ENCODE measurements at places on chromosomes 7 and 10. TPM values are rescaled to one million over a fixed set of nuclear protein-coding genes. Genes with fewer than 3 reads are reported as not detected.

Gene TUBB8
- total RNA-seq, result 0.32 TPM

Gene ACTL6B
- not detected for total RNA-seq

Gene ST7
- 5.8 TPM for total RNA-seq

Gene BICC1
- total RNA-seq, result not detected

Gene CFTR
- not detected for total RNA-seq

Gene C7orf33
- not detected for total RNA-seq

Gene MEOX2
- total RNA-seq, result not detected

Gene GNGT1
- not detected for total RNA-seq

Gene CDC14C
- total RNA-seq, result not detected

Gene EPO
- total RNA-seq, result not detected

Gene TMEM273
- 4.0 TPM for total RNA-seq

Gene TRPV6
- 0.09 TPM for total RNA-seq

Gene NODAL
- not detected for total RNA-seq

GRCh38 chr10:77397103-77397502 lies 240.5 kb downstream of the KCNMA1 start:
- DNase-seq, result no peak

DNA sequence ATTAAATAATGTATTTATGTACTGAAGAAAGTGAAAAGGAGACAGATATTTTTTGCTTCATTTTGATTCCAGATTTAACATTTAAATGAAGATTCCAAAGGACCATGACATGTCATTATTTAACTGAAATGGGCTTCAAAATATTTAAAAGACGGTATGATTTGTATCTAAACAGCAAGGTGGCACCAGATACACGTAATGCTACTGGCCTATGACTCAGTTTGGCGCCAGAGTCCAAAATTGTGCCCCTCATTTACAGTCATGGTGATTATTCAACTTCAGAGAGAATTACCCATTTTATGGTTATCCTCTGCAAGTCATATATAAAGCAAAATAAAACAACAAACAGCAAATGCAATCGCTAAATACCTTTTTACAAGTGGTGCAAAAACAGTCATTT lies 94.5 kb downstream of the ETV1 start:
- DNase-seq, result no peak

DNA sequence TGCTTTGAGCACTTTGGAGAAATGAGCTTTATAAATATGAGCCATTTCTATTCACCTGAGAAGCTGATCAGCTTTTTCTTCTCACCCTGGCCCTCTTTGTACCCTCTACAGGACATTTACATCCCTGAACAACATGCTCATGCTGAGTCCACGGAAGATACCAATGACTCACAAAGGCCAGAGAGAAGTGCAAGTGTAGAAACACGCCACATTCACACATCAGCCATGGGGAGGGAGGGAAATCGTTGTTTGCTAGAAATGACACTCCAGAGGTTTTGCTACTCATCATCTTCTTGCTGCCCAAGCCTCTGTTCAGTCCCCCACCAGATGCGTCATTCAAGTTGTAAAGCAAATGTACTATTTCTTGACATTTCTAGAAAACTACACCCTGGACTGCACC lies 2.8 kb upstream of the UCN3 start:
- DNase-seq, result no peak

GRCh38 chr10:114103284-114103683 lies 59.6 kb downstream of the ADRB1 start:
- no peak for DNase-seq

- no peak for DNase-seq
These were observed 254.5 kb upstream of the RNF32 start for GRCh38 chr7:156386097-156386496.

- peak; percentile 51 for DNase-seq
These were observed 61.6 kb downstream of the GRK5 start for GRCh38 chr10:119268871-119269506.

DNA sequence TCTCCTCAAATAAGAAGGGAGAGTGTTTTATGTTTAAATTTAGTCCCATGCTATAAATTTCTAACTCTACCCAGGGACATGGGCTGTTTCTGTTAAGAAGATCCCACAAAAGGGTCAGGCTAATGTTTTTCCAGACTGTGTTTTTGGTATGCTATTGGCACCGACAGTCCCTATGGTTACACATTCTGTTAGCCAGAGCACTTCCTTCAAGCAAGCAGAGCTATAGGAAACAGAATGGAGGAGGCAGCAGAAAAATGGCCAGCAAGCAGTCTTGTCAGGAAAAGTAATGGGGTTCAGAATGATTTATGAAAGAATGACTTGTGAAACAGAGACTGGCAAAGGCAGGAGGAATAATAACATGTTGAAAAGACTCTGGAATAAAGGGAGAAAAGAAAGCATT lies 44.8 kb upstream of the PHYHIPL start:
- DNase-seq, result no peak

DNA sequence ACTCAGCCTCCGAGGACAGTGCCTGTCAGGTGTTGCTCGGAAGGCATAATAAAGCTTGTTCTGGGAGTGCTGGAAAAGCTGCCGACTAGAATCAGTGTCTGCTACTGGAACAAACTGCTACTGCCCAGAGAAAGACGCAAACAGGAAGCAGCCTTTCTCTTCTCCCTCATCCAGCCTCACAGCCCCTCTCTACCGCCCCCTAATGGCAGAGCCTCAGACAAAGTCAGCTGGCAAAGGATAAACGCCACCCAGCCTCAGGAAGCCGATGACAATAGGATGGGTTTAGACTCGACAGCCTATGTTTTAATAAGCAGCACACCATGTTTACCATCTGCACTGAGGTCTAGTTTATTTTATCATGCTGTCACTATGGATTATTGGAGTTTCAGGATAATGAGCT lies 169.5 kb upstream of the LYZL1 start:
- DNase-seq, result no peak

DNA sequence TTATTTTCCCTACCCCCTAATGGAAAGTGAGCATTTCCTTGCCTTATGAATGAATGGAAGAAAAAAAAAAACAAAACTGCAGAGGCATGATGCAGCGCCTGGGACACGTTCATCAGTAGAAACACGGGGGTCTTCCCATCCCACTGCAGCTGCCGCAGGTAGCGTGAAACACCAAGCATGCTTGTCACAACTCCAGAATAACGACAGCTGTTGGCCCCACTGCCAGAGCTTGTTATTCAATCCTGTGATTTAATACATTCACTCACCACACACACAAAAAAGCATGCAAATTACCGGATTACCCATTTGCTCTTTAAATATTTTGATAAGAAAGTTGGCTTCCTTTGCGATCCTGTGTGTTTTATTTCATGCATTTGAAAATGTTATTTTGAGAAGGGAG lies 48.4 kb upstream of the GNA12 start:
- DNase-seq, result no peak

DNA sequence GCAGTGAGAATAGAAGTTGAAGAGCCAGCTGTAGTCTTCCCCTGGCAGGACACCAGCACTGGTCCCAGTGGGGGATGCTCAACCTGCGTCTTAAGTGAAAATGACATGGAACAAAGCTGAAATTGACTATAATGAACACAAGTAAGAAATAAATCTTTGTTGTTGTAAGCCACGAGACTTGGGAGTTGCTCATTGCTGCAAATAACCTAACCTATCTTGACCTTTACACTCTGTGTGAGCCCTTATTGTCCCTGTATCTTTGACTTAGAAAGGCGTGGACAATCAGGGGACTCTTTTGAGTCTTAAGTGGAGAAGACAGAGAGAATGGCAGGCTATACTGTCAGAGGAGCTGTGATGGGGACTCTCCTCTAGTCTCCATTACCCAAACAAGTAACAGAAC lies 16.9 kb downstream of the ZC3HAV1L start:
- DNase-seq, result no peak

GRCh38 chr7:67610897-67611296 lies 614.3 kb downstream of the TYW1 start:
- DNase-seq, result no peak

DNA sequence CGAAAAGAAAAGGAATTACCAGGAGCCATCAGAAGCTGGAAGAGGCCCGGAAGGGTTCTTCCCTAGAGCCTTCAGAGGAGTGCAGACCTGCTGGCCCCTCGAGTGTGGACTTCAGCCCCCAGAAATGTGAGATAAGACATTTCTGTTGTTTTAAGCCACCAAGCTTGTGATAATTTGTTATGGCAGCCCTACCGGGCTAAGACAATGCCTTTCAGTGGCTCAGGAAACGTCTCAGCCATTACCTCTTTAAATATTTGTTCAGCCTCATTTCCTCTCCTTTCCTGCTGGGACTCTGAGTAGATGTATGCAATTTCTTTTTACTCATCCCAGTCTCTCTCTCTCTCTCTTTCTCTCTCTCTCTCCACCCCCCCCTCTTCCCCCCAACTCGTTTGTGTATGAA lies 174.7 kb upstream of the GRB10 start:
- no peak for DNase-seq

- DNase-seq, result no peak
These were observed 120.2 kb downstream of the SORBS1 start for GRCh38 chr10:95440756-95441546.

GRCh38 chr7:13800694-13801448 lies 188.6 kb downstream of the ETV1 start:
- DNase-seq, result no peak

- DNase-seq, result no peak
These were observed 33.4 kb downstream of the PRPS1L1 start for GRCh38 chr7:17994079-17994850.

GRCh38 chr7:26101361-26102151 lies 50.4 kb upstream of the NFE2L3 start:
- no peak for DNase-seq

GRCh38 chr10:26574783-26575182 lies 122.7 kb upstream of the PDSS1 start:
- DNase-seq, result no peak

DNA sequence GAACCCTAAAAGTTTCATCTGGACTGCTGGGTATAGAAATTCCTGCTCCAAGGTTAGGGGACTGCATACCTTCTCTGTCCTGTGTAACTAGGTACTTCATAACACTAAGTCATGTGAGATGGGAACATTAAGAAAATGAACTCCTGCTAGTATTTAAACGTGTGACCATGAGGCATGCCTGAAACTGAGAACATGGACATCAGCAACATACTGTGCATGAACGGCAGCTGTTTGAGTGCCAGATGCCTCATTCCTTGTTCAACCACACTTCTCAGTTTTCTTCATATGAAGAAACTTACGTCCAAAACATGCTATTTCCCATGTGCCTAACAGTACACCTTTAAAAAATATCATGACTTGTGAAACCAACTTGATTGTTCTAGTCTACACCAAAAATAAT lies 88.5 kb downstream of the CREM start:
- DNase-seq, result no peak

DNA sequence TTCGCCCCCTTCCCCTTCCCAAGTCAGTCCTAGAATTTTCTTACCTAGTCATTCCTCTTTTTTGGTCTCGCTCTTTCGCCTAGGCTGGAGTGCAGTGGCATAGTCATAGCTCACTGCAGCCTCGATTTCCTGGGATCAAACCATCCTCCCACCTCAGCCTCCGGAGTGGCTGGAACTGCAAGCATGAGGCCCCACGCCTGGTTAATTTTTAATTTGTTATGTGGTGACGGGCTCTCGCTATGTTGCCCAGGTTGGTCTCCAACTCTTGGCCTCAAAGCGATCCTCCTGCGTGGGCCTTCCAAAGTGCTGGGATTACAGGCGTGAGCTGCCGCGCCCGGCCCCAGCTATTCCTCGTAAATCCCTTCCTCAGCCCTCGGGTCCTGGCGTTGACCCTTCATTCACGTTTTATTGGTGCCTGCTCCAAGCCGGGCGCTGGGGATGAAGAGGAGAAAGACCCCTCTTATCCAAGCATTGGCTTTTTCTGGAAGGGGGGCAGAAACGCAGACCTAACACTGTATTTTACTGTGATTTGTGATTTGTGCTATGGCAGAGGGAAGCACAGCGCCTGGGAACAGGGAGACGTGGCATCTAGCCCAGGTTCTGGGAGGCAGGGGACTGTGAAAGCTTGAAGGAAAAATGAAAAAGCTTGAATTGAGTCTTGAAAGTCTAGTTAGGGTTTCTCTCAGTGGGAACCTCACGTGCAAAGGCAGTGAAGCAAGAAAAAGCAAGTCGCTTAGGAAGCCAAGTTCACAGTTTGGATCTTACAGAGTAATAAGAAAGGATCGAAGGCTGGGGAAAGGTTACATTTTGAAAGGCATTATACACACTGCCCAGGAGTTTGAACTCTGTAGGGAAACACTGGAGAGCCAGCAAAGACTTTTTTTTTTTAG lies 516 bp downstream of the ZNHIT1 start:
- DNase-seq, result no peak

GRCh38 chr10:29327746-29328102 lies 38.9 kb downstream of the LYZL1 start:
- no peak for DNase-seq

DNA sequence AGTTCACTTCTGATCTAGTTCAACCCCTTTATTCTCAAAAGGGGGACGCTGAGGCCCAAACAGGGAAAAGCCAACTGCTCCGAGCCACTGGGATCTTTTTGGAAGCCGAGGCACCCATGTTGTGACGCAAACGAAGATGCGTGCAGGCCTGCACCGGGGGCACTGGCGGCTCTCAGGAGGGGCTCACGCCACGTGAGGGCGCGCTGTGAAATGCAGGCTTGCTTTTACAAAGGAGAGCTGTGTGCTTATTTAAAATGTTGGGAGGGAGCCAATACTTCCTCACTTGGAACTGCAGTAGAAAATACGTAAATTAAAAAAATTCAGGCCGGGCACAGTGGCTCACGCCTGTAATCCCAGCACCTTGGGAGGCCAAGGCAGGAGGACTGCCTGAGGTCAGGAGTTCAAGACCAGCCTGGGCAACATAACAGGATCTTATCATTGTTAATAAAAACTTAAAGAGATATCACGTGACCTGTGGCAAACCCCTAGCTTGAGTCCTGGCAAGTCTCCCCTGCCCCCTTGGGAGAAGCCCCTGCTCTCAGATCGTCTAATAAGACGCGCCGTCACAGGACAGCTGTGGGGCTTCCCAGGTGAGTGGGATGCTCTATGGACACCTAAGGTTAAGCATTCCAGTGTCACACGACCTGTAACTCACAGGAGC lies 16.3 kb downstream of the BRI3 start:
- no peak for DNase-seq

GRCh38 chr7:74187915-74188675 lies 13.9 kb downstream of the EIF4H start:
- DNase-seq, result no peak

DNA sequence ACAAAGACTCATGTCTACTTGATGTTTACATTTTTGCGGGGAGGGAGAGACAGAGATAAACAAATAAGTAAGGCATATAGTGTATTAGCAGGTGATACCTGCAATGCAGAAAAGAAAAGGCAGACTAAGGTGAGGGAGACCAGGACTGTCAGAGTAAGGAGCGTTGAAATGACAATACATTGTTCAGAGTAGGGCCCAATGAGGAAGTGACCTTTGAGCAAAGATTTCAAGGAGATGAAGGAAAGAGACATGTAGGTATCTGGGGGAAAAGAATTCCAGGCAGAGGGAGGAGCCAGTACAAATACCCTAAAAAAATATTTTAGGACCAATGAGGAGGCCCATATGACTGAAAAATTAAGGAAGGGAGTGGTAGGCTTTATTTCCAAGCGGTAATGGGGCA lies 162.7 kb upstream of the PRSS1 start:
- no peak for DNase-seq

DNA sequence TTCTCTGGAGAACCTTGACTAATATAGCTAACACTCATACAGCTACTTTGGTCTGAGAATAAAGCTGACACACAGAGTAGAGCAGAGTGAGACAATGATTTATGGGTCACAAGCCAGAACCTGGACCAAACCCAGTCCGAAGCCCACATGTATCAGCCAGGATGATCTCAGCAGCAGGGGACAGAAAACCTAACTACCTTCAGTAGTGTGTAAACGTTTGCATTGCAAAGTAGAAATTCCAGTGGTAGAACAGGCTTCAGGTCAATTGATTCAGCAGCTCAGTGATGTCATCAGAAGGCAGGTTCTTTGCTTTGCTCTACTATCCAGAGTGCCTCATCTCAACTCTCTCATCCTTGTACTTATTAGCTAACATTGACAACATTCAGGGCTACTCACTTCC lies 62.5 kb upstream of the PALS2 start:
- DNase-seq, result no peak
